ENCODE measurements at places on chromosomes 2 and 18.

DNA sequence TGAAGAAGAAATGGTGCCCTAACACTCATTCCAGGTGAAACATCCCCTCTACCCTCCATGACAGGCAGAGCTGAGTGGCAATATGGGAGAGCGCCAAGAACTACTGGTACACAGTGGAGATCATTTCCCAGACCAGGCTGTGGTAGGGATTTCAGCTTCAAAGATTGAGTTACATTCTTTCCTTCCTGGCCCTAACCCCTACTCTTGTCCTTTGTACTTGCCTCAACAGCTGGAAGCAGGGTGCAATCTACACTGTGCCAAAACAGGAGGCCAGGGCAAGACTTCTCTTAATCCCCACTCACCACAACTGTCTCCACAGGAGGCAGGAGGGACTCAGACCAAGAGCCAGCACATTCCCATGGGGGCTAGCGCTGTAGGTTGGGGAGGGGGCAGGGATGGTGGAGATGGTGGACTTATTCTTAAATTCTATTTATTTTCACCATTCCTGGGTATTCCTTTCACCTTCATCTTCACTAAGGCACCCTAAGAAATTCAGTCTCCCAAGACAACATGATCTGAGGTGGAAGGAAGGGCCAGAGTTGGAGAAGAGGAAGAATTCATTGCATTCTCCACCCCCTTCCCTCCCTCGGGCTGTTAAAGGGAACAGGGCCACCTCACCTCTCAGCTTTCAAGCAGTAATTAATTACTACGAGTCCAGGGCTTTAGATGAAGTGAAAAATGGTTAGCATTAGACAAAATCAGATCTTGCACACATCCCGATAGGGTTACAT is 65.9 kb downstream of the AAK1 start:
- DNase-seq, result no peak

DNA sequence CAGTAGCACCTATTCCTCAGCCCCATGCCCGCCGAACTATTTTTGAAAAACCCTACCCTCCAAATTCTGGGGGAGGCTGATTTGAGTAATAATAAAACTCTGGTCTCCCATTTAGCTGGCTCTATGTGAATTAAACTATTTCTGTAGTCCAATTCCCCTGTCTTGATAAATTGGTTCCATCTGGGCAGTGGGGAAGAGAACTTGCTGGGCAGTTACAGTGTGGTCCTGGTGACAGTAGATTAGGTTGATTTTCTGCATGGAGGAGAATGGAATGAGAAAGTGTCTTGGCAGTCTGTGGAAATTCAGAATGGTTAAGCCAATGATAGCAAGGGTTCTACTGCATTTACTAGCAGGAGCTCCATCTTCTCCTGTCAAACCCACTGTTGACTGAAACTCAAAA is 95.0 kb downstream of the SPP2 start:
- no peak for DNase-seq

GRCh38 chr2:71559828-71560637 is 106.7 kb downstream of the DYSF start:
- no peak for DNase-seq

GRCh38 chr2:19176172-19176852 is 182.1 kb downstream of the OSR1 start:
- DNase-seq, result no peak

DNA sequence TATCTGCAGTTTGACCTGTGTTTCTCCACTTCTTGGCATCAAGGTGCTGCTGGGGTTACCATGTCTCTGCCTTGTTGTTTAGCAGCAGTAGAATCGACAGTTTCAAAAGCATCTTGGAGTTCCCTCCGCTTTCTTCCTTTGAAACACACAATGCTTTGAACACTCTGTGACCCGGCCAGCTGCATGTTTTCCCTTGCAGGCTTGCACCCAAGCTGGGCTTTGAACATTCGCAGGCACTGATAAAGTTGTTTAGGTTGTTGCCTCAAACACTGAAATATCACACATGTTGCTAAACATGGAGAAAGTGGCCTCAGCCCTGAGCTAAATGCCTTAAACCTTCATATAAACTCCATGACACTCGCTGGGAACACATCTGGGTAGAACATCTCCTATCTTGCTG is 251.7 kb downstream of the TSN start:
- no peak for DNase-seq

GRCh38 chr18:66993492-66993891 is 389.6 kb upstream of the CDH19 start:
- DNase-seq, result no peak

- no peak for DNase-seq
These were observed 421.9 kb downstream of the THSD7B start for GRCh38 chr2:137187216-137187615.

DNA sequence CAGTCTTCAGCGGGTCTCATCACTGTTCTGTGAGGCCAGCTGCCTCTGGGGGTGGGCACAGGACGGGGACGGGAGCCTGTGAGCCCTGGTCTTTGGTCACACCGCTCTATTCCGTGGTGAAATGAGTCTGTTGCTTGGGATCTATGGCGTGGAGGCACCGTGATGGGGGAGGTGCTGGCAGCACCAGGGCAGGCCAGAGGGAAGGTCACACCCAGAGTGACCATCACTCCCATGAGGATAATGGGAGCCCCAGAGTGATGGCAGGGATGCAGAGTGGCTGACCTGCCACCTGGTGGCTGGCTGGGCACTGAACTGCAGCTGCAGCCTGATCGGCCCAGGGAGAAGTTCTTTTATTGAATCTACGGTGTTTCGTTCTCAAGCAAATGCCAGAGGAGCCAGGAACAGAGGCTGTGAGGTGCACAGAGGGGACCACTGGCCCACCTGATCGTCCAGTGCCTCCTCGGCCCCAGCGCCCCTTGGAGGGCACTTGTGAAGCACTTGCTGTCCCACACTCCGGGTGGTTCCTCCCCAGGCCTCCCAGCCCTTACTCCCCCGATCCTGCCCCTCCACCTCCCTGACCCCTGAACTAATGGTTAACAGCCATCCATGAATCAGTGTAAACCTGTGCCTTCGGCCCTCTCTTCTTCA is 17.9 kb downstream of the KCNIP3 start:
- no peak for DNase-seq

DNA sequence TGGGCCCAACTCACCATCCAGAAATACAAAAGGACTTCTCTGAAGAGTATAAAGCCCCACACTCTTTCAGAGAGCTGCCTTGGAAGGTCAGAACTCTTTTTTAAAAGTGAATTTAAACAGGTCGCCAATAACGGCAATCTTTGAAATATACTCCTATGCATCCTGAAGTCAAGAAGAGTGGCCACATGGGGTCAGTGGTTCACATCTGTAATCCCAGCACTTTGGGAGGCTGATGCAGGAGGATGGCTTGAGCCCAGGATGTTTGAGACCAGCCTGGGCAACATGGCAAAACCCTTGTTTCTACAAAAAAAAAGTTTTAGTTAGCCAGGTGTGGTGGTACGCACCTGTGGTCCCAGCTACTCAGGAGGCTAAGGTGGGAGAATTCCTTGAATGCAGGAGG is 68.1 kb upstream of the FZD7 start:
- DNase-seq, result no peak

DNA sequence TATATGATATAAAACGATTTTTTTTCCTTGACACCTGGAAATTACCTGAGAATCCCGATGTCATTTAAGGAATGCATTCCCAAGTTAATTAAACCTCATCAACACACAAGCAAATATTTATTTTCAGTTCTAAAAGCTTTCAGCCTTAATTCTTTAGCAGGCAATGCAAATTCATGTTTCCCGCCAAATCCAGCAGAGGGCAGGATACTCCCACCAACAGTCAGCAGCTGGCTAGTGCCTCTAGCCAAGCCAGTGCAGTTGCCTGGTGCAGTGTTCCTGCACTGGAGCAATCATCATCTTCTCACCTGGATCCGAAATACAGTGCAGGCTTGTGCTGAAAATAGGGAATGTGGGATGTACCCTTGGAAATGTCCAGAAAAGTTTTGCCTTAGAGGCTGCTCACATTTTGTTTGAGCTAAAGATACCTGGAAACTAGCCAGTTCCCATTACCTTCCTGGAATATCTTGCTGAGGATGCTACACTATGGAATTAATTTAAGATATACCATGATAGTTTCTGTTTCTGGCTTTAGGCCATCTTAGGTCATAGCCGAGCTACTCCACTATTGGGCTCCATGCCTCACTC is 48.4 kb upstream of the CYTIP start:
- peak; percentile 47 for DNase-seq

- DNase-seq, result no peak
These were observed 64.9 kb upstream of the MAP2 start for GRCh38 chr2:209358992-209359391.

- no peak for DNase-seq
These were observed at the start of gene PTH2R for GRCh38 chr2:208406474-208407451. Gene PTH2R (plus strand): TSS chr2:208406792. CDS start chr2:208407044, 252 bp downstream.

All from stimulated activated CD8-positive, alpha-beta memory T cell treated with anti-CD3 and anti-CD28 coated beads, Interleukin-4, amount 100 ng/mL, for 1 hour (primary cell).